ENCODE measurements at places on chromosomes 7 and 10. TPM values are rescaled to one million over a fixed set of nuclear protein-coding genes. Genes with fewer than 3 reads are reported as not detected.

Gene SPDYE8
- 0.83 TPM for polyA plus RNA-seq

Gene C7orf33
- polyA plus RNA-seq = not detected

Gene SLC16A9
- polyA plus RNA-seq = 50.2 TPM

Gene PLEKHS1
- polyA plus RNA-seq = 0.15 TPM

Gene SFXN2
- 61.8 TPM for polyA plus RNA-seq

Gene FAM185A
- polyA plus RNA-seq = 11.6 TPM

Gene SPOCK2
- polyA plus RNA-seq = 119 TPM

Gene PLAU
- 14.8 TPM for polyA plus RNA-seq

Gene GSTK1
- polyA plus RNA-seq = 182 TPM

Gene TRIM8
- 124 TPM for polyA plus RNA-seq

Gene CHAT
- not detected for polyA plus RNA-seq

Gene LLCFC1
- polyA plus RNA-seq = 1.4 TPM

DNA sequence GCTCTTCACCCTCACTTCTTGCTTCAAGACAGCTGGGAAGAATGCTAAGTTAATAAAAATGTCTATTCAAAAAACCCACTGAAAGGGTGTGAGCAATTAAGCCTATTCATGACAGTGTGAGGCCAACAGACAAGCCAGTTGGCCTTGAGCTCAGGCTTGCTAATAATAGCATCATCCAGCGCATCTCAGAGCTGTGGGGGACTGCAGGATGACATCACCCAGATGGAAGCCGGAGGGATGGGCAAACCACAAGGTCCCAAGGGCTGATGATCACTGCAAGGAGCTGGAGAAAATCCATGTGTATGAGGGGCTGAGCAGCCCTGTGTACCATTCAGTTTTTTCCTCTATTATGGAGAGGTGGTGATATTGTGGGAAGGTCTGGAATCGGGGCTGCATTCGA lies 770.4 kb downstream of the TNS3 start:
- no peak for DNase-seq

GRCh38 chr10:44635176-44635575 lies 250.3 kb upstream of the CXCL12 start:
- DNase-seq = no peak

DNA sequence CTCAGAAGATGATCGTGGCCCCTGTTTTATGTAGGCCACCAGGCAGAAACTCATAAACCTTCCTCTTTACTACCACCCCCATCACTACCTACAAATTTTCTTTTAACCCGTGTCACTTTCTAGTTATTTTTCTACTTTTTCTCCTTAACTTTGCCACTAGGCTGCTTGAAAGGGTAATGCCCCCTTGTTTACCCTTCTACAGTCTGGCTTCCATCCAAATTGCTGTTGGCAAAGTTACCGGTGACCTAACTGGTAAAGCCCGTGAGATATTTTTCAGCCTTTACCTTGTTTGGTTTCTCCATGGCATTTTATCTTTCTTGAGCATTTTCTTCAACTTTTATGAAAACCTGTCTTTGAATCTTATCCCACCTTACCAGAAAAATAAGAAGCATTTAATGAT lies 153.0 kb downstream of the WNT2 start:
- no peak for DNase-seq

DNA sequence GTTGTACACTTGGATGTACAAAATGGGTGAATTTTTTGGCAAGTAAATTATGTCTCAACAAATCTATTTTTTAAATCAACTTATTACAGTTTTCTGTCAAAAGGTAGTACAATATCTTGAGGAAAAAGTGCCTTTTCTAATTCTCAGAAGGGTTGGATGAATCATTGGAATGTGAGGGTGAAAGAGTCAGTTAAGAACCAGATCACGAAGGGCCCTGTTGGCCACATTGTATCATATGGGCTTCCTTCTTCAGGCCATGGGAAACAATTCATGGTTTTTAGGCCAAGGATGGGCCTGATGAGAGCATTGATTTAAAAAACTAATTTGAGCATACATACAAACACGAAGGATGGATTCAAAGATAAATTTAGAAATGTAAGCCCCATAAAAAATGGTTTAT lies 503.7 kb downstream of the TNS3 start:
- no peak for DNase-seq

DNA sequence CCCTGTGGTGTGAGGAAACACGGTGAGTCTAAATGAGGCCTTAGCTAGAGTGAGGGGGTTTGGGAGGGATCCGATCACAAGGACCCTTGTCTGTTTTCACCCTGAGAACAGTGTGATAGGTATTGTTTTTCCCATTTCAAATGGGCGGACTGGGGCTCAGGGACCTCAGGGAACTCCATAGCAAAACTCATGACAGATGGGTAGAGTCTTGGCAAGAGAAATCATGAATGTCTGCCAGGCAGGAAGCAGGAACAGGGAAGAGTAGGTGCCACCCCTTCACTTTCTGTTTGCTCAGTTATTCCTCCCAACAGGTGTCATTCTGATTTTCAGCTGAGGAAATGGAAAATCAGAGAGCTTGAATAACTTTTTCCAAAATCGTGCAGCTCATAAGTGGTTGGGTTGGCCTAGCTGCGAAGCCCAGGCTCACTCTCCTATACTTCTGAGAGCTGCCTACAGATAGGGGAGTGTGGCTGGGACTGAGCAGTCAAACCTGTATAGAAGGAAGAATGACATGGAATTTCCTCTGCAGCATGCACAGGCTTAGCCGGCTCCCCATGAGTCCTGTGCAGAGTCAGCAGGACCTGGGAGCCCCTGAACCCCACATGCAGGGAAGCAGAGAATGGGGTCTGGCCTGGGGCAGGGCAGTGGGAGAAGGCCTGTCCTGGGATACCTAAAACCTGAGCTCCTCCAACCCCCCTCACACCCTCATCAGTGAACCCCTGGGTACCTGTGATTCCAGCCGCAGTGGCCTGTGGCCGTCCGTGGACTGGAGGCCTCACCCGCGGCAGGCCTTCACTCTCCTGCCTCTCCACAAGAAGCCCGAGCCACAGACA lies 17.6 kb upstream of the C10orf105 start:
- no peak for DNase-seq

DNA sequence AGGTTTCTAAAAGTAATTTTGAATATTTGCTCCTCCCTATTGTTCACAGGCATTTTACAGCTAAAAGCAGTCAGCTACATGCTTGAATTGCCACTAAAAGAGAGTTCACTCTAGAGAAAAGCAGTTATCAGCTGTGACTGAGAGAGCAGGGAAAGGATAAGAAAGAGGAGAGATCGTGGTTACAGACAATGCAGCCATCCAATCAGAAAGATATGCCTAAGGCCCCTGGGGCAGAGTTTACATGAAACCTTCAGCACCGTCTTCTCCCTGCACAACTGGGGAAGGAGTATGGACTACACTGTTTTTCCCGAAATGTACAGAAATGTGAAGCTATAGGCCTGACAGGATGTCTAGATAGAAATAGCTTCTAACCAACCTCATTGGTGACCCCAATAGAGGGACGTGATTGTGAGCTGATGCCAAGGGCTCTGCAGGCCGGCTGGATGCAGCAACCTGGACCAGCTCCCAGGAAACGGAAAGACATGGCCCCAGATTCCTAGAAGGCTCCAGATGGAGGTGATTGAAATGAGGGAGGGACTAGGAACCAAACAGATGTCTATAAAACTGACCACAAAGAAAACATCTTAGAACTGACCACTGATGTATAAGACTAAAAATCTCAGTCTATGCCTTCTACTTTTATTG lies 3.2 kb upstream of the VSTM4 start:
- no peak for DNase-seq

DNA sequence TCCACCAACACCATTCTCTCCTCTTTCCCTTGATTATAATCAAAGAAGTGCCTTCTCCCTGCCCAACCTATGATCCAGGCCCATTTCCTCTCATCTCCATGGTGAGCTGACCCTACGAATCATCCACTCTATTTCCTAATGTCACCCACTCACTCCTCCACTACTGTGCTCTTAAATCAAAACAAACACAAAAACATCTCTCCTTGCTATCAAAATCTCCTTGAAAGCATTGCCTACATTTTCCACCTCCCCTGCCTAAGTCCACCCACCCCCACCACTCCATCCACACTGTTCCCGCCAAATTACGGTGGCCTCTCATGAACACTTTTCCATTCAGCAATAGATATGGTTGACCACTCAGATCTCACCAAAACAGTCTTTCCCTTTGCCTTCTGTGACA lies 5.3 kb downstream of the DYDC1 start:
- no peak for DNase-seq

DNA sequence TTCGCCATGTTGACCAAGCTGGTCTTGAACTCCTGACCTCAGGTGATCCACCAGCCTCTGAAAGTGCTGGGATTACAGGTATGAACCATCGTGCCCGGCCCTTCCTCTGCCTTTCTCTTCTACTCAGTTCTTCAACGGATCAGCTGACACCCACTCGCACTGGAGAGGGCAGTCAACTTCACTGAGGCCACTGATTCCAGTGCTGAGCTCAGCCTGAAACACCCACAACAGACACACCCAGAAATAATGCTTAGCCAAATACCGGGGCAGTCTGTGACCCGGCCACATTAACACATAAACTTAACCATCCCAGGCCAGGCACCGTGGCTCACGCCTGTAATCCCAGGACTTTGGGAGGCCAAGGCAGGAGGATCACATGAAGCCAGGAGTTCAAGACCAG lies 119.3 kb upstream of the CHST15 start:
- no peak for DNase-seq

- DNase-seq = no peak
These were observed 172.4 kb downstream of the CDCA7L start for GRCh38 chr7:21773326-21773725.

GRCh38 chr10:118521415-118522117 lies 73.9 kb downstream of the PRLHR start:
- no peak for DNase-seq

DNA sequence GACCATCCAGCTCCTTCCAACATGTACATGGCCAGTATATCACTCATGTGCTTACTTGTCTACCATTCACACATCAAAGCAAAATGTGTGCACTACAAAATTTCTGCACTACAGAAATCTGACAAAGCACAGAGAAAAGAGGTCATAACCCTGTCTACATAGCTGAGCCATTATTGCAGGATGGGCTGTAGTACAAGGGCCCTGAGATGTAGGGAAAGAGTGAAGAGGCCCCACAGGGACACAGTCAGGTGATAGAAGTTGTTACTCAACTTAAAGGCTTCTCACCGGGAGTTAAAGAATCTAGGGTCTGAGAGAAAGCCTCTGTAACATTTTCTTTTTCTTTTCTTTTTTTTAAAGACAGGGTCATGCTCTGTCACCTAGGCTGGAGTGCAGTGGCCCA lies 17.5 kb downstream of the AVPI1 start:
- no peak for DNase-seq

All from renal cortex interstitium (tissue), 15 donors.